ENCODE measurements at places on chromosomes 16 and 17. TPM values are rescaled to one million over a fixed set of nuclear protein-coding genes. Genes with fewer than 3 reads are reported as not detected.

GRCh38 chr17:82248815-82249674 lies 20.2 kb downstream of the SLC16A3 start:
- no peak for DNase-seq
- peaks cover 47% of the 10 kb centered on the region for H3K4me1 ChIP-seq
- H3K27ac ChIP-seq: no peak overlapping the region
- H3K4me3 ChIP-seq: no peak overlapping the region

DNA sequence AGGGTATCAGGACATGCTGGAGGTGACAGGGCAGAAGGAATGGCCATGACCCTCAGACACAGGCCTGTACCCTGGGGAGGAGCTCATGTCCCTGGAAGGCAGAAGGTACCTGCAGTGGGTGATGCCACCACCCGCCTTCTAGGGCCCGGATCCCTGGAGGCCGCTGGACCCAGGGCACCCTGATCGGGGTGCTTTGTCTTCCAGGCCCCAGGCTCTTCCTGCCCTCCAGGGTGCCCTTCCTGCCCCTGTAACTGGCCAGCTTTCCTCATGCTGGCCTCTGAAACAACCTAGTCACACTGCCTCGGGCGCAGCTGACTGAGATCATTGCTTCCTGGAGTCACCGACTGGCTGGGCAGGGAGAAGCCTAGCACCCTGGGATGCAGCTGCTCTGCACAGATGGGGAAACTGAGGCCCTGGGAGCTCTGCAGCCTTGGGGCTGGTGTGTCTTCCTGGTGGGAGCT lies 5.8 kb downstream of the ADCY7 start:
- no peaks in the 10 kb centered on the region for H3K27me3 ChIP-seq
- no peaks in the 10 kb centered on the region for H3K36me3 ChIP-seq
- no peak overlapping the region for H3K27ac ChIP-seq
- peaks cover 16% of the 10 kb centered on the region for H3K4me1 ChIP-seq

DNA sequence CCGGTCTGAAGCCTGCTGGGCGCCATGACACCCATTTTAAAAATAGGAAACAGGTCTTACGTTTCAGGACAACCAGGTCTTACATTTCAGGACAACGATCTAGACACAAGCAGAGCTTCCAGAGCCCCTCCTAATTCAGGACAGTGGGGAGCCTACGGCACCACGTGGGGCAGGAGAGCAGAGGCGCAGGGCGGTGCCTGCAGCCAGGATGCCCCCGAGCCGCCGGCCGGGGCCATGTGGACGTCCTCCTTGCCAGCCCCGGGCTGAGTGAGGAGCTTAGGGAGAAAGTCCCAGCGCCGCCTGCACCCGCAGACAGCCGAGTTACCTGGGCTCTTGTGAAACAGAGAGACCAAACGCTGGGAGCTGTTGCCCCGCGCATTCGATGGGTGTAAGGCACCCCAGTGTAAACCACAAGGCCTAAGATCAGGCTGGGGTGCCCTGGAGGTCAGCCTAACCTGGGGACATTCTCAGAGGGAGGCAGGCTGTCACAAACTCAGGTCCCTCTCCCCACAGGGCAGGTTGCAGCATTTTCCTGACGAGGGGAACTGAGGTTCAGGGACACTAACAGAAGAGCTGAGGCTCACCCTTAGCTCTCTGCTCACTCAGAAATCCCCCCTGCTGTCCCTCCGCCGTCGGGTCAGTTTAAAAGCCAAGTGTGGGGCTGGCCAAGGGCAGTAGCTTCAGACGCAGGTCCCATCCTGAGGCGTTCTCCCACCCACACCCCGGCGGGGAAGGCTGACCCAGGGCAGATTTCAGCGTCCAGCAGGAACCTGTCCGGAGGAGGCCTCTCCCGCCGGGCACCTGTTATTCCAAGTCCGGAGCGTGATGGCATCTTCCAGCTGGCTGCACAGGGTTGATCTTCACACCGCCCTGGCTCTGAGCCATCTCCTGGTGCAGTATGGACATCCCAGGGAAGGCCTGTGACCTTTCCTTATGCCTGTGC lies 1.8 kb upstream of the NOTUM start:
- H3K4me3 ChIP-seq: no peak overlapping the region
- no peak for DNase-seq
- H3K36me3 ChIP-seq: no peaks in the 10 kb centered on the region
- H3K27me3 ChIP-seq: peaks cover 4% of the 10 kb centered on the region

GRCh38 chr16:3865241-3865640 lies 15.3 kb downstream of the CREBBP start:
- no peak for DNase-seq
- H3K27me3 ChIP-seq: no peaks in the 10 kb centered on the region
- H3K4me3 ChIP-seq: no peak overlapping the region
- H3K4me1 ChIP-seq: peaks cover 100% of the 10 kb centered on the region

Gene SLC16A6
- total RNA-seq: not detected

DNA sequence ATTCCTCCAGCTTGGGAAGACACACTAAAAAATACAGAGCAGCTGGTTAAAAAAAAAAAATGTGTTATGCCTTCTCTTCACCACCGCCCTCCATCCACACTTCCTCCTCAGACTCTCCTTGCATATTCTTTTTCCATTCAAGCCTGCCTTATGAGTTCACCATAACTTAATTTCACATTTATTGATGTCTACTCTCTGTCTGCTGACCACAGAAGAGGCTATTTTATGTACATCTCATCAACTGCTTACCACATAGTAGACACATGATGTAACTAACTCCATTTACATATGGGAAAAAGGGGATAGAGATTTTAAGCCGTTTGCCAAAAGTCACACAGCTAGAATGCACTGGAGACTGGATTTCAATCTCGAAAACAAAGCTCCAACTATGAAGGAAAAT lies 409.8 kb downstream of the CDH11 start:
- no peak for DNase-seq
- no peak overlapping the region for H3K4me3 ChIP-seq
- no peaks in the 10 kb centered on the region for H3K4me1 ChIP-seq
- no peak overlapping the region for H3K27ac ChIP-seq
- H3K27me3 ChIP-seq: no peaks in the 10 kb centered on the region

Data from tibial nerve (tissue), 4 donors.